A549 treated with CORT108297 at 1 μM for 4 hours (cell line): ENCODE measurements at places on chromosomes 3 and 15. TPM values are rescaled to one million over a fixed set of nuclear protein-coding genes. Genes with fewer than 3 reads are reported as not detected.

ECE2 gene
- not detected in 5 replicates for total RNA-seq

TIGIT gene
- total RNA-seq: not detected in 5 replicates

GOLGA8T gene
- 0.90 to 1.8 TPM (median 1.7 TPM) in 5 replicates for total RNA-seq

FGF7 gene
- not detected in 5 replicates for total RNA-seq

MKRN3 gene
- 1.5 to 2.8 TPM (median 2.5 TPM) in 5 replicates for total RNA-seq

XYLB gene
- total RNA-seq: 3.8 to 4.6 TPM (median 4.4 TPM) in 5 replicates

TGM5 gene
- total RNA-seq: not detected in 5 replicates

PPP1R14D gene
- 0.10 to 0.28 TPM in 2 of 5 replicates, not detected in the others for total RNA-seq

LMOD3 gene
- total RNA-seq: not detected in 5 replicates

PP2D1 gene
- not detected in 5 replicates for total RNA-seq

ZNF662 gene
- total RNA-seq: not detected in 5 replicates

TMEM212 gene
- not detected in 5 replicates for total RNA-seq

EHD4 gene
- 10.0 to 12.4 TPM (median 11.4 TPM) in 5 replicates for total RNA-seq

CCDC12 gene
- 52.9 to 86.3 TPM (median 56.5 TPM) in 5 replicates for total RNA-seq

CILP gene
- total RNA-seq: 0.06 to 0.09 TPM (median 0.07 TPM) in 5 replicates

CPA3 gene
- not detected in 5 replicates for total RNA-seq

OR5K2 gene
- not detected in 5 replicates for total RNA-seq

SENP5 gene
- total RNA-seq: 5.4 to 7.5 TPM (median 6.8 TPM) in 5 replicates

USP8 gene
- 34.0 to 53.6 TPM (median 39.0 TPM) in 5 replicates for total RNA-seq

CHDH gene
- 1.9 to 2.6 TPM (median 2.5 TPM) in 5 replicates for total RNA-seq

TUSC7 gene
- total RNA-seq: not detected in 5 replicates

TEX55 gene
- not detected in 5 replicates for total RNA-seq

FOXB1 gene
- not detected in 5 replicates for total RNA-seq

SMCO1 gene
- 0.03 TPM in 1 of 5 replicates, not detected in the others for total RNA-seq
